ENCODE measurements at places on chromosomes 1 and 21.

DNA sequence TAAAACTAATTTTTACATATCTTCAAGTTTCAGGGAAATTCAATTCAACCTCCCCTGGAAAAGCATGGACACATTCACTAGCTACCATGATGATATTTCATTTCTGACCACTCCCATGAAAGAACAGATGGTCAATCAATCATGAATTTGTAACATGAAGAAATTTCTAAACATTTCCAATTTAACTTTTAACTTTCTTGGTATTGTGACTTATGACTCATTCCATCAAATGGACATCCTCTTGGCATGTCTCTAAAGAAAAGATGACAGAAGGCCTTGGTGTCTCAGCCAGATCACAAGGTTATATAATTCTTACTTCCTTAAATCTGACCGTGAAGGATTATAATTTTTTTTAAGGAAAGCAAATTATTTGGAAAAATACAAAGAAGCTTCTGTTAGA lies 10.5 kb upstream of the MCOLN3 start:
- H3K4me1 ChIP-seq = 0 out of 2 replicates have a peak, but pooled peaks cover 9% of the 10 kb centered on the region
- H3K4me3 ChIP-seq = no peak overlapping the region
- H3K27ac ChIP-seq = no peak overlapping the region

- H3K27ac ChIP-seq = no peak overlapping the region
- no peaks in the 10 kb centered on the region for H3K36me3 ChIP-seq
- H3K4me3 ChIP-seq = no peak overlapping the region
These were observed 80.7 kb downstream of the MRPL37 start for GRCh38 chr1:54280651-54281050.

DNA sequence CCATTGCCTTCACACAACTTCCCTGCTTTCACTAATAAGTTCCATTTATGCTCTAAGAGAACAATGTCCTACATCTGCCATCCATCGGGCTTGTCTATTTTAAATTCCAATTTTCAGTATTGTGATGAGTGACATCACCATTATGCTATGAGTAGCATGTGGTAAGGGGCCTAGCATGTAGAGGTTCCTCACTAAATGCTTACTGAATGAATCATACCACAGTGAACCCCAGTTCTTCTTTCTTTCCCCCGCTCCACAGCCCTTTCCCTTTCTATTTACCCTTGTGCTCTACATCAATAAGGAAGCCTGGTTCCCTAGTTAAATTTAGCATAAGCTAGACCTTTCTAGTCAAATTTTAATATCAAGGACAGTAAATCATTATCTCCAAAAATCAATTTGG lies 195.0 kb upstream of the RGS18 start:
- no peaks in the 10 kb centered on the region for H3K27me3 ChIP-seq
- H3K27ac ChIP-seq = no peak overlapping the region
- H3K36me3 ChIP-seq = no peaks in the 10 kb centered on the region
- H3K4me1 ChIP-seq = no peaks in the 10 kb centered on the region
- DNase-seq = no peak

GRCh38 chr1:107794571-107794970 lies 170.4 kb downstream of the VAV3 start:
- no peaks in the 10 kb centered on the region for H3K4me1 ChIP-seq
- no peaks in the 10 kb centered on the region for H3K27me3 ChIP-seq
- DNase-seq = no peak
- no peak overlapping the region for H3K4me3 ChIP-seq

DNA sequence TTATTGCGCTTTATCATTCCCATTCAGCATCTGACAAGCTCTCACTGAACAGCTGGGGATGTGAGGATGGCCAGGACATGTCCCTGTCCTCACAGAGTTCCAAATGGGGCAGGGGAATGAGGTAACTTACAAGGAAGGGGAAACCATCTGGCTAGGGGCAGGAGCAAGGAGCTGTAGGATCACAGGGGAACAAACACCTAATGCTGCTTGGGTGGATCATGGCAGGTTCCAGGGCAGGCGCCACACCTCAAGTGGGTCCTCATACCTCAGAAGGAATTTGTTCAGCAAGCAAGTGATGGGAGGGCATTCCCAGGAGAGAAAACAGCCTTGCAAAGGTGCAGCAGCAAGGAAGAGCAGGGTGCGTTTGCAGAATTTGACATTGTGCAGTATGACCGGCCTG lies 35.1 kb upstream of the GRIK3 start:
- peaks cover 94% of the 10 kb centered on the region for H3K27me3 ChIP-seq
- no peak overlapping the region for H3K4me3 ChIP-seq
- no peaks in the 10 kb centered on the region for H3K36me3 ChIP-seq

- no peak for DNase-seq
- no peaks in the 10 kb centered on the region for H3K4me1 ChIP-seq
- no peak overlapping the region for H3K4me3 ChIP-seq
- H3K36me3 ChIP-seq = no peaks in the 10 kb centered on the region
- no peak overlapping the region for H3K27ac ChIP-seq
These were observed 120.9 kb upstream of the COL6A1 start for GRCh38 chr21:45860493-45861155.

DNA sequence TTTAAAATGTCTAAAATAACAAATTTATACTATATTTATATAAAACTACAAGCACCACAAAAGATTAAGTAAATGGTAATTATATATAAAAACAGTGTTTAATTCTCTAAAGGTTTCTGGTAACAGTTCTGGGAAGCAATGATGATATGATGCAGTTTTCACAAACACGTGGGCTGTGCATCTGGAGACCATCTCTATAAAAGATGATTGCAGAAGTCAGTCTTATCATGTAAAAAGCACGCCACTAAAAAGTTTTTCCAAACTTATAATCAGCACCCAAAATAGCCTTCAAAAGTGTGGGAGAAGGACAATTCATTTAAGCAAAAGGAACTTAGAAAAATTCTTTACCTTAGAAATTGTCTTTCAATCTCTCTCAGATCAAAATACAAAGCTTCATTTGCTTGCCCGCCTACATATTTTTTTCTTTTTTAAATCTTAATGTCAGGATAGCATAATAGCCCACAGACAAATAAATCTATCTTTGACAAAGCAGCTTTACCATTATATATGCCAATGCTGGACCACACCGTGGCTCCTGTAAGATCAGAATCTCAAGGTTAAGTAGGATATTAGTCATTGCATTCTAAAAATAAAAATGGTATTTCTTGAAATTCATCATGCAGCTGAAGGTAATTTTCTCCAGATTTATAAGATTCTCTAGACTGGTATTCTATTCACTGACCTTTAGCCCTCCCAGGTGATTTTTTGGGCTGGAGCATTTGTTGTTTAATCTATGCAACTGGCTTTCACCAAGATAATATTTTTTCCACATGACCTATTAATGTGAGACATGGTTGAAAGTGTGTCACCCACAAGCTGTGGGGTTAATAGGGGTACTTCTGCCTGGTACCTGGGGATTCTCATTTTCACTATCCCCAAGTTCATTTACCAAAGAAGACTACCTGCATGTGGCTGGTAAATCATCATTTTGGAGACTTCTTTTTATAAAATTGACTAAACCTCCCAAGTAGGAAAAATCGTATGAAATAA lies 189.6 kb upstream of the ST6GALNAC5 start:
- no peak for DNase-seq
- H3K4me3 ChIP-seq = no peak overlapping the region

DNA sequence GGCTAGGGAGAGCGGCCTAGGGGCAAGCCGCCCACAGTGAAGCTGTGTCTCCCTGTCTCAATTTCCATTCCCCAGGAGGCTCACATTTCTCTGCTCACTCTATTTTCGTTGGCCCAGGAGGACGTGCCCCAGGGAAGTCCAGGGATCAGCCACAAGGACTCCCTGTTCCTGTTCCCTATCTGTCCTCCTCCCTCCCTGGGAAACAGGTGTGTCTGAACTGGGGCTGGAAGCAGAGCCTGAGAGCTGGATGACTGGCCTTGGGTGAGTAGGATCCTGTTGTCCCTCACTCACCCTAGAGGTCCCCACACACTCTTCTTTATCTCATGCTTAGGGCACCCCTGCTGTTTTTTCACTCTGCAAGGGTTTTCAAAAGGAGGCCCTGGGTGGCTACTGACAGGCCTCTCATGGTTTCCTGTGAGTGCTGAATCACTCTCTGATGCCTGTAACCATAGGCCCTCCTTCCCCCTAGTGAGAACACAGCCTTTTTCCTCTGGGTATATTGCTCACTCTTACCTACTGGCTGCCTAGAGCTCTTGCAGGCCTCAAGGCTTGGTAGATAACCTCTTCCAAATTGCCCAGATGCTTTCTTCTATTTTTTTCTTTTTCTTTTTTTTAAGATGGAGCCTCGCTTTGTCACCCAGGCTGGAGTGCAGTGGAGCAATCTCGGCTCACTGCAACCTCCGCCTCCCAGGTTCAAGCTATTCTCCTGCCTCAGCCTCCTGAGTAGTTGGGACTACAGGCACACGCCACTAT lies 3.3 kb upstream of the UTP11 start:
- H3K4me1 ChIP-seq = peaks cover 15% of the 10 kb centered on the region
- no peak overlapping the region for H3K4me3 ChIP-seq
- peak overlapping the region; percentile 7 for H3K27ac ChIP-seq
- no peaks in the 10 kb centered on the region for H3K36me3 ChIP-seq
- DNase-seq = no peak

GRCh38 chr1:214241060-214241459 lies 39.9 kb upstream of the SMYD2 start:
- H3K36me3 ChIP-seq = no peaks in the 10 kb centered on the region
- no peaks in the 10 kb centered on the region for H3K27me3 ChIP-seq
- DNase-seq = no peak
- no peak overlapping the region for H3K4me3 ChIP-seq
- H3K27ac ChIP-seq = no peak overlapping the region

DNA sequence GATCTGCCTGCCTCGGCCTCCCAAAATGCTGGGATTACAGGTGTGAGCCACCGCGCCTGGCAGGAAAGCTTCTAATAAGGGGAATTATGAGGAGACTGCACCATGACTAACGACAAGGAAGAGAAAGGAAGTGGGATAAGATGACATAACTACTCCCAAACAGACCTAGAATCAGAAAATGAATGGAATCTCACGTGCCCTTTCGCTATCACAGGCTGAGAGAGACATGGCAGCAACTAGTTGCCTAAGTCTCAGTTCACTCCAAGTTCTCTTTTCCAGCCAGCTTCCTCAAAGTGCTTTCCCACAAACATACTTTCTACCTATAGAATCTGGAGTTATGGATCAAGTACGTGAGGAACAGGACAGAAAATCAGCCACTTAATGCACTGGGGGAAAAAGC lies 2.0 kb downstream of the PI4KB start:
- H3K27ac ChIP-seq = no peak overlapping the region
- H3K4me3 ChIP-seq = no peak overlapping the region
- H3K27me3 ChIP-seq = no peaks in the 10 kb centered on the region
- DNase-seq = no peak

- no peaks in the 10 kb centered on the region for H3K27me3 ChIP-seq
- DNase-seq = no peak
- no peak overlapping the region for H3K4me3 ChIP-seq
- no peaks in the 10 kb centered on the region for H3K36me3 ChIP-seq
These were observed 799.5 kb downstream of the LTN1 start for GRCh38 chr21:28193189-28193588.

GRCh38 chr1:8003438-8004112 lies 22.5 kb downstream of the ERRFI1 start:
- H3K4me3 ChIP-seq = no peak overlapping the region
- H3K27me3 ChIP-seq = no peaks in the 10 kb centered on the region

DNA sequence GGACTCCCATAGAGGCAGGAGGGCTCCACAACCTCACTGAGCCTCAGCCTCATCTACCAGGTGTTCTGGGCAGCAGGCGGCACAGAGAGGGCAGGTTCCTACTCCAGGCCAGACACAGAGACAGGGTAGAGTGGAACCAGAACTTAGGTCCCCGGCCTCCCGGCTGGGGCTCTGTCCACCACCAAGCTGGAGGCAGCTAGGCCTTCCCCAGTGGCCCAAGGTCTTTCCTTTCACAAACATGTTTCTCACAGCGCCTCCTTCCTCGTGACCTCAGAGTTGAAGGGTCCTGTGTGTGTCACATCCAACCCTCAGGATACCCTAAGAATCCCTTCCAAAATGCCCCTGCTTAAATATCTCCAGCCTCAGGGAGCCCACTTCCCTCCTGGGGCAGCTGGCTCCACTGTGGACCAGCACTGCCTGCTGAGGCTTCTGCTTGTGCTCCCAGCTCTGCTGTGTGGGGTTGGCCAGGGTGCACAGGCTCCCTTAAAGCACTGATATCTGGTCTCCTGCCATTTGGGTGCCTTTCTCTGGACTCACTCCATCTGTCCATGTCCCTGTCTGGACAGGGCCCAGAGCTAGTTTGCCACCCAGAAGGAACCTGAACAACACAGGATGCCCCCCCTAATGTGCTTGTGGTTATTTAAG lies 33.2 kb upstream of the MAGOH start:
- no peak overlapping the region for H3K4me3 ChIP-seq
- no peaks in the 10 kb centered on the region for H3K27me3 ChIP-seq
- no peak overlapping the region for H3K27ac ChIP-seq

DNA sequence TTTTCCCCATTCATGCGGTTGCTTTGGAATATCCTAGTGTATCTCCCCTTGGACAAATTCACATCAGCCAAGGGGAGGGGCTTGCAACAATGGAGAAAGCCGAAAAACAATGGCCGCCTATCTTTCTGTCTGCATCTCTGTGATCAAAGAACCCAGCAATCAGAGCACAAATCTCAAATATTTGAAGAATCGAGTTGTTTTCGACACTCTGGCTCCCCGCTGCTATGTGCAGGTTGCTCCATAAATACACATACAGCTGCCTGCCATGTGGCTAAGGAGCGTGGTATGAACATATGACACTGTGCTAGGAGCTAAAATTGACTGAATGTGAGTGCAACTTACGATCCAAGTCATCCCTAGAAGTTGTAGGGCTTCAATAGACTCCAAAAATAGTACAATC lies 8.5 kb downstream of the CFHR4 start:
- H3K27ac ChIP-seq = no peak overlapping the region
- H3K4me1 ChIP-seq = no peaks in the 10 kb centered on the region
- H3K36me3 ChIP-seq = no peaks in the 10 kb centered on the region
- DNase-seq = no peak
- H3K27me3 ChIP-seq = no peaks in the 10 kb centered on the region

GRCh38 chr1:15315815-15316214 lies 68.8 kb downstream of the FHAD1 start:
- no peak for DNase-seq
- no peak overlapping the region for H3K4me3 ChIP-seq
- no peaks in the 10 kb centered on the region for H3K4me1 ChIP-seq
- H3K27me3 ChIP-seq = no peaks in the 10 kb centered on the region
- H3K36me3 ChIP-seq = no peaks in the 10 kb centered on the region
- no peak overlapping the region for H3K27ac ChIP-seq

- no peaks in the 10 kb centered on the region for H3K36me3 ChIP-seq
- no peak overlapping the region for H3K4me3 ChIP-seq
- peaks cover 45% of the 10 kb centered on the region for H3K27me3 ChIP-seq
These were observed 28.6 kb downstream of the ATP8B2 start for GRCh38 chr1:154353966-154354365.

- H3K27me3 ChIP-seq = no peaks in the 10 kb centered on the region
- no peak overlapping the region for H3K4me3 ChIP-seq
These were observed 9.4 kb downstream of the RUSC1 start for GRCh38 chr1:155329980-155330598.

- no peak overlapping the region for H3K4me3 ChIP-seq
- no peaks in the 10 kb centered on the region for H3K27me3 ChIP-seq
- DNase-seq = no peak
- H3K36me3 ChIP-seq = no peaks in the 10 kb centered on the region
These were observed 108.0 kb upstream of the DPYD start for GRCh38 chr1:98028800-98029199.
